ENCODE measurements at places on chromosomes 6 and 20.

- no peak for DNase-seq
Measured at GRCh38 chr20:64161356-64162238, 2.7 kb upstream of the MYT1 start.

GRCh38 chr6:114084327-114084890 lies 113.5 kb upstream of the HDAC2 start:
- no peak for DNase-seq

DNA sequence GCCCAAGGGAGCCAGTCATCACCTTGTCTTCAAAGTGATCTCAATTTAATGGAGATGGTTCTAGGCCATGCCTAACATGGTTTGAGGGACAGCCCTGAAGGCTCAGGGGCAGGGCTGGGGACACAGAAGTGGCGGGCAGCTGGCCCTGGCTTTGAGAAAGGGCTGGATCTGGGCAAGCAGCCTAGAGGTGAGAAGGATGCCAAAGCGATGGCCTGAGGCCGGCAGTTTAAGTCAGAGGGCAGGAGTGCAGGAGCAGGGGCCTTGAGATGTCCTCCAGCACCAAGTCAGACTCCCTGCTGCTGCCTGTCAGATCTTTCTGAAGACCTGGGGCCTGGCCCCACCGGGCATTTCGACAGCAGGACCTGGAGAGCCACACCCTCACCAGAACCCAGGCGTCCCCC lies 28.4 kb upstream of the APMAP start:
- DNase-seq: no peak

- DNase-seq: no peak
Measured at GRCh38 chr6:137305691-137306090, 86.5 kb upstream of the IFNGR1 start.

- DNase-seq: no peak
Measured at GRCh38 chr6:24927985-24928745, 7.6 kb downstream of the RIPOR2 start.

DNA sequence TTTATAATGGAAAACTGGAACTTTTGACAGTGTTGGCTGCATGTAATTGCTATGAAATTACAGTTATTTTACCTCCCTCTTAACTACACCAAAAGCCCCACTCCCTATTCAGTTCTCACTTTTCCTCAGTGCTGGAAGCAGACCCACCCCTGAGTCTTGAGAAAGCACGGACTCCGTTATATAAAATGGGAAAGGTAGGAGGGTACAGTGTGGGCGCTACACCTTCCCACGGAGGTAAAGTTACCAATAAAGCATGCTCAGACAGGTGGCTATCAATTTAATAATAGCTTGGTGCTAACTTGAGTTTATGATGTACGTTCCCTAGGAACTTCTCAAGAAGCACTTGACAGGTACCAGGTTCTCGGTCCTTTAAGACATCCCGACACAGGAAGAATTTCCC lies 59.0 kb downstream of the CLIC5 start:
- DNase-seq: no peak

DNA sequence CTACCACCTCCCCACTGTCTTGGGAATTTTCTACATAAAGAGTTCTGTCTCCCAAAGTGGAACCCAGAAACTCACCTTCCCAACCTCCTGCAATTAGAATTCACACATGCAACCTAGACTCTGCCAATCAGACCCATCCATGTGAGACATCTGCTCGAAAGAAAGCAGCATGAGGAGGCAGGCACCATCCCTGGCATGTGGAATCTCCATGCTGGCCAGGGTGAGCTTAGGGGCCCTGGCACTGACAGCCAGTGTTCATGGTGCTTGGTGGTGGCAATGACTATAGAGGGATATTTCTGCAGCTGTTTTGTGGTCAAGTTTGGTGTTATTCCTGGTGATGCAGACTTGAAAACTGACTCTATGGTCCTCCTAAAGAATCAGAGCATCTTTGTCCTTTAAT lies 17.4 kb upstream of the FOXF2 start:
- DNase-seq: no peak

DNA sequence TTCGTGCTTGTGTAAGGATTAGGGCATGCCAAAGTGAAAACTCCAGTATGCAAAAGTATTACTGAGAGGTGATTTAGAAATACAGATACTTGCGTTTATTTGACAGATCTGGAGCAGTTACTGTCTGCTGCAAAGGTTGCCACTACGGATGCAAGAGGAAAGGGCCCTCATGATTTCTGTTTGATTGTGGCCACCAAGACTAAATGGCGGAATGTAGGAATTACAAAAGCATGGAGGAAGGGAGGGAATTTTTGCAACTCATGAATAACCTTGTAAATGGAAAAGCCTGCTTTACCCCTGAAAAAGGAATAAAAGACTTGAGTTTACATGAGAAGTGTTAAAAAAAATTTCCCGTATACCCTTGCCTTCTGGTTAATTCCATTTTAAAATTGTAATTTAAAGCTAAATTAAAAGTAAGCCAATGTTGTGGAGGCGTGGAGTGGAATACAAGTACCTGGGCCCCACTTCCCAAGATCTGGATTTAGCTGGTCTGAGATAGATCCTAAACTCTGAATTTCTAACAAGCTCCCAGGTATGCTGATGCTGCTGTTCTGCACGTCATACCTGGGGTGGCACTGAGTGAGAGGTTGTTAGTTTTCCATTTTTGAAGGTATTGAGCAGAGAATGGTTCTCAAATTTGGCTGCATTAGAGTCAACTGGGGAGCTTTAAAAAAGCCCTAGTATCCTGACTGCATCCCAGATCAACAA lies 56.6 kb upstream of the NKX2-2 start:
- DNase-seq: no peak

GRCh38 chr6:25898289-25898977 lies 24.4 kb upstream of the SLC17A3 start:
- DNase-seq: no peak

DNA sequence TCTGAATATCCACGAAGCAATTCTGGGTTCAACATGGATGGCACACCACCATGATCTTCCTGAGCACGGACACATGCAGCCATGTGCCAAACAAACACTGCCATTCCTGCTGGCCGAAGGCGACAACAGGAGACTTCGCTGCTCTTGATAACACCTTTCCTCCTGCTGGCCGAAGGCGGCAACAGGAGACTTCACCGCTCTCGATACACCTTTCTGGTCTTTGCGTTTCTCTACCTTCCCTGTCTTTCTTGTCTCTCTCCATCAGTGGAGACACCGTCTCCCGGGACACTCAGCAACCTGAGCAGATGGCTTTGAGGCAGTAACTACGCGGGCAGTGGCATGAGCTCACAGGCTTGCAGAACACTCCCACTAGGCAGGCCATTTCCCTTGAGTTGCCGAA lies 54.9 kb upstream of the MPC1 start:
- DNase-seq: no peak

DNA sequence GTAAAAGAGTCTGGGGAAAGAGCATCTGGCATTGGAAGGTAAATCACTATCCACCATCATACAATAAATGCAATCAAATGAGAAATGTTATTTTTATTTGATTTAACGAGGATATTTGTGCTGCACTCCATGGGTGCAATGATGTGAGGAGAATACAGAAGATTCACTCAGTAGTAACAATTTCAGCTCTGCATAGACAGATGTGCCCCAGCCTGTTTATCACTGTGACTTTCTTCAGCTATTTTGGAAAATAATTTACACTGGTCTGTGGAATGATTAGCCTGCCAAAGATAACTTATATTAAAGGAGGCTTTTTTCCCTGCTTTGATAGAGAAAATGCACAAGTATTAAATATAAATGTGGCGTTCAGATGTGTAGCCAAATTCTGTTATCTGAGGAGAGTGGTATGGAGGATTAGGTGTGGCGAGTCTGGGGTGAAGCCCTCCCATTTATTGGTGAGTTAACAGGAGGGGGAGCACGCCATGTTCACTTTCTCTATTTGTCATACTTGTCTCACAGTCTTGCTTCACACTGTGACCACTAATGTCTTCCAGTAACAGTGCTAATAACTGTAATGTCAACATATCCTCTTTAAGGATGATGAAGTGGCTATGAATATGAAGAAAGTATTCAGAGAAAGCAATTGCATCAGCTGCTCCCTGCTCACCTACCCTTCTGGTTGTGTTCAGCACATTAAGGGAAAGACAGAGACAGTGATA lies 645.6 kb downstream of the MMUT start:
- no peak for DNase-seq

DNA sequence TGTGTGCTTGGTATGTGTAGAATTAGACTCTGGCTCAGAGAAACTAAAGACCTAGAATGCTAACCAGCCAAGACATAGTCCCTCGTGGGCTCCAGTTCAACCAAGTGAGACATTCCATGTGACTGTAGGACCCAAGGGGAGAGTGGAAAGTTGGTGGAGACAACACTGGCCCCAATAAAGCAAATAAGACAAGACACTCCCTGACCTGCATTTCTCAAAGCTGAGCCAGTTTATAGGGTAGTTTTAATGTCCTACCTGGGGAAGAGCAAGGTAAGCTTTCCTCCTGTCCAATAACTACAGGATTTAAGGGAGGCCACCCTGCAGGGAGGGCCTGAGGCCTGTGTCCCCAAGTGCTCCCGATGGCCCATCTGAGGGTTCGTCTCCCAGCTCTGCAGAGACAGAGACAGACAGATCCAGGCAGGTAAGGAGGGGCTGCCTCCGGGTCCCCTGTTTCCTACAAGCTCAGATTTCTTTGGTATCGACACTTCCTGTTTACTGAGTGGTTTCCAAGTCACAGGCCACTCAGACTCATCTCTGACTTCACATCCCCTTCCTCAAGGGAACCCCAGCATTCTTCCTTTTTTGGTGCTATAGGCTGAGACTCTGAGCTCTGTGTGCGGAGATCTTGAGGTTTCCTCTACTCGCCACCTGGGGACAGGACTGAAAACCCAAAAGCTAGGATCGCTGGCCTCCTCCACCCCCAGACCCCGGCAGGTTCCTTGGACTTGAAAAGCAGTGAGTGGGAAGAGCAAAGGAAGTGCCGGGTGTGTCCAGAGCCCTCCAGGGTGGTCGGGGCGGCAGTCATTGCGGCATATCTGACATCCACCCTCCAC lies 92.4 kb downstream of the PRND start:
- no peak for DNase-seq

- DNase-seq: no peak
Measured at GRCh38 chr20:35909796-35910195, 44.5 kb downstream of the SCAND1 start.

DNA sequence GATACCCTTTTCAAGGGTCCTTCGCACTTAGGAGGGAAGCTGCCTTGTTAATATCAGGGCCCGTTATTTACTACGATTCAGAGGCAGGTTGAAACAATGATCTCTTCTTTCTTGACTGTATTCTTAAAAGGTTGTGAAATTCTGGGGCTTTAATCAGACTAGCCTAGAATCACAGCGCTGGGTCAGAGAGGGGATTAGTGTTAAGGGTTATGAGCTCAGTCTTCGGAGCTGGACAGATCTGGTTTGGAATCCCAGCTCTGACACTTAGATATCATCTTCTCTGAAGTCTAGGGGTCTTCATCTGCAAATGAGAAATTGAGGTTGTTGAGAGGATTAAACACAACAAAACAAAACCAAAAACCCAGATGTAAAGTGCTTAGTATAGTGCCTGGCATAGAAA lies 77.4 kb downstream of the CD83 start:
- no peak for DNase-seq

- no peak for DNase-seq
Measured at GRCh38 chr6:70351461-70351860, 48.6 kb upstream of the COL9A1 start.

GRCh38 chr6:113595911-113596376 lies 261.2 kb upstream of the MARCKS start:
- DNase-seq: no peak

GRCh38 chr6:152441902-152442301 lies 195.3 kb downstream of the SYNE1 start:
- DNase-seq: no peak

- no peak for DNase-seq
Measured at GRCh38 chr6:158416883-158417759, 104.9 kb downstream of the TULP4 start.

DNA sequence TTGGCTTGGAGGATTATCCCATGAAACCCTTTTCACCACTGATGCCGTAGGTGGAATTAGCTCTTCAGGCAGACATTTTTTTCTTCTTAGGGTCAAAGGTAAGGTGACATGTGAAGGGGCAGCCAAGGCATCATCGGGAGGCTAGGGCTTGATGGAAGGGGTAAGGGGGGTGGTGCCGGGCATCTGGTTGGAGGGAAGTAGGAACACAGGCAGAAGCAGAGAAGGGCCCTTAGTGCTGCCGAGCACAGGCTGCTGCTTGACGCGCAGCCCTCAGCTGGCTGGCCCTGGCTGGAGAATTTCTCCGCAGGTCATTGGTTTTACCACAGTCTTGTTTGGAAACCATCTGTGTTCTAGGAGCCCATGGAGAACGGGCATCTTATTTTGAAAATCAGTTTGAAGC lies 54.7 kb downstream of the TRAF3IP2 start:
- DNase-seq: no peak

GRCh38 chr6:168021581-168021980 lies 24.1 kb downstream of the KIF25 start:
- DNase-seq: no peak

DNA sequence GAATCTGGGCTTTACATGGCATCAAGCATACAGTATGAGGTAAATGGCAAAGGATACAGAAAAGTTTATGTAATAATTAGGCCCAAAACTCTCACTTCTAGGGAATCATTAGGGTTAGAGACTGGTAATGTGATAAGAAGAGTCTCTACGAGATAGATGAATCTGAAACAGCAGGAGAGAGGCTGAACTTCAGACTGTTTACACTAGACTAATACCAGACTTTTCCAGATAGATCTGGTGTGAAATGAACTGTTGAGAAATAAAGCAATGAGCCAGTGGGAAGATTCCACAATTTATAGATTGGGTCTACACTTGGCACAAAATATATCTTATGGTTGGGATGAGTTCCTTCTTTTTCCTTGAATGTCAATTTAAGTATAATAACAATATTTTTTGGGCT lies 134.3 kb downstream of the MAN1A1 start:
- no peak for DNase-seq

GRCh38 chr20:35271904-35272303 lies 6.0 kb downstream of the MMP24OS start:
- no peak for DNase-seq

GRCh38 chr6:68342286-68342685 lies 292.8 kb upstream of the ADGRB3 start:
- no peak for DNase-seq

Measured in GM06990 (cell line).